Amniotic stem cell (primary cell): ENCODE measurements at places on chromosomes 2 and 18.

DNA sequence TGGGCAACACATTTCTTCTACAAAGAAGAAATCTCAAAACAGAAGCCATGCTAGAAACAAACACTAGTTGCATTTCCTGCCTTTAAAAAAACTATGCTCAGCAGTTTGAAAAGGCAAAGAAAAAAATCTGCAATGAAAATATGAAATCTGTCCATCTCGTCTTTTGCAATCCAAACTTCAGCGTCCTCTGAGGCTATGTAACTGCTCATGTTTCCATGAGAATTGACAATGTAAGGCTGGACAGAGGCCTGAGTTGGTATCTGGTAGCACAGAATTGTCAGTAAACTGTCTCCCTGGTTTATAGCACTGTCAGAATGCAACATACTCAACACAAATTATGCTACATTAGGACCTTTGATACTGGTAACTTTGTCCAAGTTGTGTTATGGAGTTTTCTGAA, 429.9 kb downstream of the ARHGAP15 start:
- DNase-seq = no peak

- DNase-seq = no peak
Observed at GRCh38 chr18:13657974-13658373, 68.4 kb downstream of the FAM210A start.

GRCh38 chr2:197071213-197071612, 144.7 kb upstream of the PGAP1 start:
- DNase-seq = no peak

- DNase-seq = no peak
Observed at GRCh38 chr2:128984081-128984480, 665.4 kb upstream of the HS6ST1 start.

GRCh38 chr2:71704131-71704561, 250.8 kb downstream of the DYSF start:
- DNase-seq = no peak
